ENCODE measurements at places on chromosomes 6 and 20.

- peaks cover 15% of the 10 kb centered on the region for H3K4me1 ChIP-seq
- H3K27ac ChIP-seq = peak overlapping the region; percentile 93
- H3K36me3 ChIP-seq = no peaks in the 10 kb centered on the region
Observed at GRCh38 chr6:5173810-5174209, 86.9 kb downstream of the LYRM4 start.

GRCh38 chr6:133697666-133698065, 191.2 kb upstream of the TCF21 start:
- H3K4me3 ChIP-seq = no peak overlapping the region
- no peak overlapping the region for H3K27ac ChIP-seq
- no peaks in the 10 kb centered on the region for H3K4me1 ChIP-seq
- no peaks in the 10 kb centered on the region for H3K36me3 ChIP-seq
- no peak for DNase-seq

DNA sequence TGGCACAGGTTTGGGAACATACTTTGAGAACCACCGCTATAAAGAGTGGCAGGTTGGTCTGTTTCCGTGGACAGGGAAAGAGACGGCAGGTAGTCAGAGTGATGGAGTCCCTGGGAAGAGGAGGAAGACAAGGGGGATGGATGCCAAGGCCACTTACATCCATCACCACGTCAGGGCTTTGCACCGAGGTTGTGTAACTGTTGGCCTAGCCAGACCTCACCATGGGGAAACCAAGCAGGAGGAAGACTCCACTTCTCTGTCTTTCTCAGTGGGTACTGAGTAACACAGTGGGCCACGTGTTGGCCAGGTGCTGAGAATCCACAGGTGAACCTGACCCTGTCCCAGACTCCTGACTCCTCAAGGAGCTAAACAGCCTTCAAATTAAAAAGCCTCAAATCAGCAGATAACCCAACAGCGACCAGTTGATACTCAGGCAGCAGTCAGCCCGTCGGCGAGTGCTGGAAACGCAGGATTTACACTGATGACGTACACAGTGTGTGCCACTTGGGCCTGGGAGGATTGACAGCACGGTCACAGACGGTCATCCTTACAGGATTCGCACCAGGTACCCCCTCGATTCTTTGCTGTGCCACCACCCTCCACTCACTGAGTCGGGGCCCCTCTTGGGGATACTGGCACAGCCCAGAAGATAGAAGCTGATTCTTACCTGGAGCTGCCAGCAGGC, 134.6 kb upstream of the SNX9 start:
- H3K36me3 ChIP-seq = no peaks in the 10 kb centered on the region
- no peak overlapping the region for H3K4me3 ChIP-seq
- H3K27ac ChIP-seq = no peak overlapping the region
- H3K27me3 ChIP-seq = peaks cover 22% of the 10 kb centered on the region
- no peak for DNase-seq

DNA sequence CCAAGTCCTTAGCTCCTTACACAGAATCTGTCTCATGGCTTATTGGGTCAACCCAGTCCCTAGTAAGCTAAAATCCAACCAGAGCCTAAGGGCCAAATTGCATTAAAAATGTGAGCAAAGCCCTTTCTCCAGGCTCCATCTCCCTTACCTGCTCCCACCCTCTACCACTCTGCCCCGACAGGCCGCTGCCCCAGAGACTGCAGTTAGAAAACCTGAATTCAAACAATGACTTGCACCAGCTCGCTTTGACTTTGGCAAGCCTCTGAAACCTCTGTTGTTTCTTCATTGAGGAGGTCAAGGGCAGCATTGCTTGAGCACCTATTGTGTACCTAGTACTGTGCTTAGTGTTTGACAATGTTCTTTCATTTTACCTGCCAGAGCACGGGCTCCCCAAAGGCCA, 188.1 kb upstream of the PMEPA1 start:
- H3K4me3 ChIP-seq = no peak overlapping the region
- no peak for DNase-seq
- H3K4me1 ChIP-seq = peaks cover 4% of the 10 kb centered on the region
- no peak overlapping the region for H3K27ac ChIP-seq
- H3K27me3 ChIP-seq = peaks cover 37% of the 10 kb centered on the region
- no peaks in the 10 kb centered on the region for H3K36me3 ChIP-seq

DNA sequence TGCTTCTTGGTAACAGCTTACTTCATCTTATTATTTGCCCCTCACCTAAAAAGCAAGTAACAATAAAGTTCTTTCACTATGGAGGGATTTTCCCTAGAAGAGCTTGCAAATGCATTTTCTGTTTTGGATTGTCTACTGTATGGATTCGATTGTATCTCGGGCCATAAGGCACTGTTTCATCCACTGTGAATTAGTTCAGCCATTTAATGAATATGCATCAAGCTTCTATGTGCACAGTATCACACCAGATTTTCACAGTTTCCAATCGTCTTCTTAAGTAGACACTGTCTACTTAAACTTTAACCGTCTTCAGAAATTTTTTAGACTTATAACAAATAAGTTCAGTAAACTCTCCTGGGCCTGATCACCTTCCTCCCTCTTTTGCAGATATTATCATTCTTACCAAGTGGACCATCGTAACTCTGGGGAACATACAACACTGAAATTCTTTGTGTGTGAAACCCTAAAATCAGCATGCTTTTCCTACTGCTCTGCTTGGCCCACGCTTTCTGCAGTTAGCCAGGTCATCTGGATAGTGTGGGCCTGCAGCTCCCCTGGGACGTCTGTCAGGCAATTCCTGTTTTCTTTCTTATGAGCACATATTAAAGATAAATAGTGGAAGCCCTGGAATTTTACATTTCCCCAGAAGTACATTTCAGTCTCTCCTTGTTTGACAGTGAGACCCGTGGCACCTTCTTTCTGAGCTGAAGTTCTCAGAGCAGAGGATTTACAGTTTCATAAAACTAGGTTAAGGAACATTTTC, 136.5 kb upstream of the PDE10A start:
- peaks cover 9% of the 10 kb centered on the region for H3K27me3 ChIP-seq
- DNase-seq = no peak
- H3K36me3 ChIP-seq = no peaks in the 10 kb centered on the region
- no peak overlapping the region for H3K27ac ChIP-seq
- peaks cover 3% of the 10 kb centered on the region for H3K4me1 ChIP-seq
- no peak overlapping the region for H3K4me3 ChIP-seq

DNA sequence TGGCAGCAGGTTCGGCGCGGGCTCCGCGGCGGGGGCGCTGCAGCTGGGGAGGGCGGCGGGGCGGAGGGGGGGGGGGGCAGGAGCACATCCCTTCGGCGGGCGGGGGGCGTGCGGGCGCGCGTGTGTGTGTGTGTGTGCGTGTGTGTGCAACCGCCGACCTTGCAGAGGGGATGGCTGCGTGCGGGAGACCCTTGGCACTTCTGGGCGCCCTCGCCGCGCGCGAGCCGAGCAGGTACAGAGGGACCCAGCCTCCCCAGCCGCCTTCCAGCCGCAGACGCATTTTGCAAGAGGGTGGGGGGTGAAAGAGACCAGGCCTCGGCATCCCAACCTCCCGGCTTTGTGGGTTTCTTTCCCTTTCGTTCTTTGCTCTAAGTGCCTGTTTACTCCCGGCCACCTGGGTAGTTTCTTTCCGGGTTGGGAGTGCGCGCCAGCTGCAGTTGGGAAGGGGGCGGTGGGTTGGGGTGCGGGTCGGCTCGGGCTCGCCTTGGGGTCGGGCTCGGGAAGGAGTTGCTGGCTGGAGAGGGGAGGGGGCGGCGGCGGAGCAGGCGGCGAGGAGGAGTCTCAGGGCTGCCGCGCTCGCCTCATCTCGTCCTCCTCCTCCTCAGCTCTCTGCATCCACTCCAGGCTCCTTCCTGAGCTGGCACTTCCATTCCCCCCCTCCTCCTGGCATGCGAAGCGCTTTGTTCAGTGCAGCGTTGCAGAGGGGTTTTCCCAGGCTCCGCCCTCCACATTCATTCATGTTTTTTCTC, 620 bp downstream of the HIVEP1 start:
- peaks cover 32% of the 10 kb centered on the region for H3K36me3 ChIP-seq
- H3K4me3 ChIP-seq = peak overlapping the region; percentile 98
- peak; percentile 67 for DNase-seq
- no peaks in the 10 kb centered on the region for H3K27me3 ChIP-seq
- peak overlapping the region; percentile 99 for H3K27ac ChIP-seq

DNA sequence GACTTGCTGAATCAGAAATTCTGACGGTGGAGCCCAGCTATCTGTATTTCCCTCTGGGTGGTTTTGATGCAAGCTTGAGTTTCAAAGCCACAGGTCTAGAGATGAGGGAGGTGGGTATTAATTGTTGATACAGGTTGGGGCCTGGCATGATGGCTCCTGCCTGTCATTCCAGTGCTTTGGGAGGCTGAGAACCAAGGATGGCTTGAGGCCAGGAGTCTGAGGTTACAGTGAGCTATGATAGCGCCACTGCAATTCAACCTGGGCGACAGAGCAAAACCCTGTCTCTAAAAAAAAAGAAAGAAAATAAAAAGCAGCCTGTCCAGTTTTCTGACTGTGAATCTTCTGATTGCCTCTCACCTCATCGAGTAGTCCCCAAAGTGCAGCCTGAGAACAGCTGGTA, 184.8 kb upstream of the SASH1 start:
- H3K27me3 ChIP-seq = peaks cover 3% of the 10 kb centered on the region
- no peak overlapping the region for H3K4me3 ChIP-seq
- H3K4me1 ChIP-seq = no peaks in the 10 kb centered on the region
- no peaks in the 10 kb centered on the region for H3K36me3 ChIP-seq
